ENCODE measurements at places on chromosomes 4 and X. TPM values are rescaled to one million over a fixed set of nuclear protein-coding genes. Genes with fewer than 3 reads are reported as not detected.

- H3K4me3 ChIP-seq, result no peak overlapping the region
- no peak overlapping the region for H3K27ac ChIP-seq
- H3K4me1 ChIP-seq, result peaks cover 12% of the 10 kb centered on the region
- no peaks in the 10 kb centered on the region for H3K36me3 ChIP-seq
- no peaks in the 10 kb centered on the region for H3K27me3 ChIP-seq
- no peak for DNase-seq
Observed at GRCh38 chrX:39815631-39816030, 282.1 kb downstream of the BCOR start.

The HERC5 gene
- total RNA-seq, result 0.91 TPM

GRCh38 chrX:132411310-132411977 lies 77.4 kb downstream of the MBNL3 start:
- H3K4me1 ChIP-seq, result no peaks in the 10 kb centered on the region
- no peak overlapping the region for H3K27ac ChIP-seq
- no peaks in the 10 kb centered on the region for H3K27me3 ChIP-seq
- no peak overlapping the region for H3K4me3 ChIP-seq

DNA sequence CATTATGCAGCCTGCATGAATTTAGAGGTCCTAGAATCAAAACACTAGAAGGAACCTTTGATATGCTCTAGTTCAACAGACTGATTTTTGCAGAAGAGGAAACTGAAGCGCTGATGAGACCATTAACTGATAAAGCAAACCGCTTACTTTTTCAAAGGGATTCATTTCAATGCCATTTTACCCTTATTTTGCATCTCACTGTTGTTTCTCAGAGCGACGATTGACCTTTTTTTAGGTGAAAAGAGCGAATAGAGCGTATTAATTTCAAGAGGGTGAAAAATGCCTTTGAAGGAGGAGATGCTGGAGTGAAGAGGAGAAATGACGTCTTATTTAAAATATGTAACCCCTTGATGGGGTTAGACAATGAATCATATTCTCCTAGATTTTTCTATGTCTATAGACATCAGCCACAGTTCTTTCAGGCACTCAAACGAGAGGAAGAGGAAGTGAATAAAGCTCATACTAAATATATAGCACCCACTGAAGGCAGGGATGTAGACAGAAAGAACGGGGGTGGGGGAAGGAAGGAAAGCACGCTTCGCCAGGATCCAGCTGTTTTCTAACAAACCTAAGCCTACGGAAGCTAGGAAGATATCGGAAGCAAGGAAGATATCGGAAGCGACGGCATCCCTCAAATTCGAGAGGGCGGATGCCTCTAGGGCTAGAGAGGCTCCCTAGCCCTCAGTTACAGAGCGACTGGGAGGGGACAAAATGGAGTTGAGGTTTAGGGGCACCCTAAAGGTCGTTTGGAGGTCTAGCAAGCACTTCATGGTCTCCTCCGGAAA lies 848 bp downstream of the ACSL4 start:
- H3K4me1 ChIP-seq, result peaks cover 30% of the 10 kb centered on the region
- peak overlapping the region; percentile 89 for H3K27ac ChIP-seq
- H3K4me3 ChIP-seq, result peak overlapping the region; percentile 48
- peak; percentile 62 for DNase-seq
- H3K36me3 ChIP-seq, result no peaks in the 10 kb centered on the region

The TCEAL5 gene
- not detected for total RNA-seq

DNA sequence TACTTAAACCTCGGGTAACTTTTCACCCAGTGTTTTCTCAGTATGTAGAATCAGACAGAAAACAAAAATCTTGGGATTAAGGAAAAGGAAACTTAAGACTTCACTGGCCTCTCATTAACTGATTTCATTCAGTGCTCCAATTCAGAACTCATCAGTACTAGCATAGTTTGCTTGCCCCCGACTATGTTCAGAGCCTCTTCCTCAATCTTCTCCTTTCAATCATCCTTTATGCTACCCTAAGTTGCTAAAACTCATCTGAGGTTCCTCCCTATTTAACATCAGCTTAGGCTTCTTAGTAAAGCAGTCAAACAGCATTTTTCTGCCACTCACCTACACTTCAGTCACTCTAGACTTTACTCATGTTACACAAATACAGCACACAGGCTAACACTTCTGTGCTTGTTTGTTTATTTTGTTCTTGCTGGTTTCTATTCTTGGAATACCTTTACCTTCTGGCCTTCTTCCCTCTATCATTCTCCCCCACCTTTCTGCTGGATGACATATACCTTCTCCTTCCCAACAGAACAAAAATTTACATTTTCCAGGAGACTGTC lies 163.0 kb upstream of the TLL1 start:
- H3K4me3 ChIP-seq, result no peak overlapping the region
- no peaks in the 10 kb centered on the region for H3K36me3 ChIP-seq
- H3K27ac ChIP-seq, result no peak overlapping the region
- no peaks in the 10 kb centered on the region for H3K27me3 ChIP-seq

The MAGEB6 gene
- not detected for total RNA-seq

GRCh38 chr4:42498040-42498439 lies 100.8 kb downstream of the SHISA3 start:
- DNase-seq, result no peak
- no peak overlapping the region for H3K27ac ChIP-seq
- H3K27me3 ChIP-seq, result no peaks in the 10 kb centered on the region
- no peaks in the 10 kb centered on the region for H3K36me3 ChIP-seq
- no peaks in the 10 kb centered on the region for H3K4me1 ChIP-seq

DNA sequence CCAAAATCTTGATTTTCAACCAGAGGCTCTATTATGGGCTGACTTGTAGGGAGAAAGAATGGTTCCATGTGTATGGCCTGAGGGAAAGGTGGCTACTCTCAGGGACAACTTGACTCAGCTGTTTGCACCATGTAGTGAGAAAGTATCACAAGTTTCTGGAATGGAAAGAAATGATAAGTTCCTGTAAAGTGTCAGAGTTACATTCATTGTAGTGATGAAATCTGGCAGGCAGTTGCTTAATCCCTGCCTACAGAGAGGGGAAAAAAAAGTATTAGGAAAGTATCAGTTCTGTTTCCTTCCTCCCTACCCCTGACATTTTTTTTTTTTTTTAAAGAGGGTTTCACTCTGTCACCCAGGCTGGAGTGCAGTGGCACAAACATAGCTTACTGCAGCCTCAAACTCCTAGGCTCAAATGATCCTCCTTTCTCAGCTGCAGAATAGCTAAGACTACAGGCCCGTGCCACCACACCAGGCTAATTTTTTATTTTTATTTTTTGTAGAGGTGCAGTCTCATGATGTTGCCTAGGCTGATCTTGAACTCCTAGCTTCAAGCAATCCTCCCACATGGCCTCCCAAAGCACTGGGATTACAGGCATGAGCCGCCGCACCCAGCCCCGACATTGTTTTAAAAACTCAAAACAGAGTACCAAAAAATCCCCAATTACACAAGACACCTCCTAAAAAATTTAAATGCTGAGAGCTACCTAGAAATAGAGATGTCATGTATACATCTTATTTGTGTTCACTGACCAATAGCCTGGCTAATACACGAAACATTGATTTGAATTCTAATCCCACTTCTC lies 4.8 kb upstream of the FBXL5 start:
- DNase-seq, result peak; percentile 24
- no peak overlapping the region for H3K27ac ChIP-seq
- H3K27me3 ChIP-seq, result no peaks in the 10 kb centered on the region
- H3K36me3 ChIP-seq, result no peaks in the 10 kb centered on the region

DNA sequence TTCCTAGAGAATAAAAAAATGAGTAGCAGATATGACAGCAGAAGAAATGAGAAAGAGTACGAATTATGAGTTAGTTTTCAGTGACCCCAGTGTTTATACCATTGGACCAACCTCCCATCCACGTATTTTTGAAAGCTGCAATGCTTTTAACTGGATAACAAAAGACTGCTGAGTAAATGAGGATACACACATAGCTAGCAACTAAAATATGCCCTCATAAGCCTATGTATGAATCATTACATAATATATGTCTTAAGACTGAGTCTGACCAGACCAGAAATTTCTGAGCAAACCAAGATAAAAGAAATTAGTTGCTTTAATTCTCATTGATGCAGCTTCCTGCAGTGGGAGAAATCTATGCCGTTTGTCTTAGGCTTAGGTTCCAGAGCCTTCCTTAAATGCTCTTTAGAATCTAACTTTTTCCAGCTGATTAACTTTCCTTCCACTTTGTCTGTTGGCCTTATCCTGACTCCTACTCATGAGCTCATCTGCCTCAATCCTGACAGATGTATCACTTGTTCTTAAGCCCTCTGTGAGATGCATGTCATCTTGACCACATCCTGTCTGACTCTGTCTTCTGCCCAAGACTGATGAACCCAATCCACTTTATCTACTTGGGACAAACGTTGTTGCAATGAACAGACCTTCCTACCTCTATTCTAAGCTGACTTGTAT lies 301.4 kb upstream of the AADAT start:
- H3K27ac ChIP-seq, result no peak overlapping the region
- H3K4me1 ChIP-seq, result no peaks in the 10 kb centered on the region
- DNase-seq, result no peak
- H3K36me3 ChIP-seq, result no peaks in the 10 kb centered on the region
- H3K27me3 ChIP-seq, result no peaks in the 10 kb centered on the region

The DGKK gene
- not detected for total RNA-seq

DNA sequence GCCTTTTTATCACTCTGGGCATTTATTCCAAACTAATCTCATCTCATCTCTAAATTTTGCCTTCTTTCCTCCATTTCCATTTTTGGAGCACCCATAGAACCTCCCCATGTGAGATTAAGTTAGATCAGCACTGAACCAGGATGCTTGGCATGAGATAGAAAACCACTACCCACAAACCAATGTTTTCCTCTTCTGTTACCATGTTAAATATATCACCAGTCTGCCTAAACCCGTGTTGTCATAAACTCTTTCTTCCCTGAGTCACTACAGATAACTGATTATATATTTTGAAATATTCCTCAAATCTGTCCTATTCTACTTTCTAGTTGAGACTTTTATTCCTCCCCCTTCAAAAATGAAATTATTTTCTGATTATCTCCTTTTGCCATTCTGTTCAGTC lies 37.6 kb downstream of the GABRB1 start:
- H3K36me3 ChIP-seq, result no peaks in the 10 kb centered on the region
- peaks cover 18% of the 10 kb centered on the region for H3K4me1 ChIP-seq
- H3K4me3 ChIP-seq, result no peak overlapping the region
- no peak overlapping the region for H3K27ac ChIP-seq

- H3K36me3 ChIP-seq, result no peaks in the 10 kb centered on the region
- no peak overlapping the region for H3K27ac ChIP-seq
- DNase-seq, result no peak
- no peak overlapping the region for H3K4me3 ChIP-seq
Observed at GRCh38 chrX:257681-258289, 23.4 kb upstream of the PLCXD1 start.

- H3K27ac ChIP-seq, result peak overlapping the region; percentile 39
- peaks cover 19% of the 10 kb centered on the region for H3K4me1 ChIP-seq
- H3K36me3 ChIP-seq, result no peaks in the 10 kb centered on the region
- DNase-seq, result peak; percentile 90
- H3K27me3 ChIP-seq, result no peaks in the 10 kb centered on the region
Observed at GRCh38 chr4:124060261-124060918, 652.1 kb downstream of the ANKRD50 start.

GRCh38 chrX:24002167-24002566 lies 24.8 kb downstream of the KLHL15 start:
- no peak overlapping the region for H3K27ac ChIP-seq
- no peak for DNase-seq
- H3K27me3 ChIP-seq, result no peaks in the 10 kb centered on the region
- H3K4me3 ChIP-seq, result no peak overlapping the region
- H3K4me1 ChIP-seq, result no peaks in the 10 kb centered on the region
- H3K36me3 ChIP-seq, result no peaks in the 10 kb centered on the region

DNA sequence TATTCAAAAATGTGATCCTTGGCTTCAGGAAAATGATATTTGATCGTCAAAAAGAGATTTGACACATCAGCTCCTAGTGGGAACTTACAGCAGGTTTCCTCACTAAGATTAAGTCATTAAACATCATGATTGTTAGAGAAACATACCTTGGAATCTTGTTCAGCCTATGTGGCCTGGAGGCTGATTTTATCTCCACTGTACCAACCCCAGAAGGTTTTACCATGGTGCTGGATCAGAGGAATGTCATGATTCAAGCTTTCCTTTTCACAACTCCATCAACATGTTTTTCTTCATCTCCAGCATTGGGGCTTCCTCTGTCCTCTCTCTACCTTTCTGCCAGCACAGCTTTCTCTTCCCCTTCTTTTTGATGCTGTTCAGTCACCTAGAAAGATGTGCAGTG lies 68.4 kb upstream of the MID1IP1 start:
- no peaks in the 10 kb centered on the region for H3K27me3 ChIP-seq
- no peaks in the 10 kb centered on the region for H3K4me1 ChIP-seq
- no peak overlapping the region for H3K27ac ChIP-seq
- no peaks in the 10 kb centered on the region for H3K36me3 ChIP-seq

The KLHL4 gene
- 19.3 TPM for total RNA-seq

- H3K27me3 ChIP-seq, result no peaks in the 10 kb centered on the region
- H3K4me1 ChIP-seq, result peaks cover 27% of the 10 kb centered on the region
- no peak overlapping the region for H3K27ac ChIP-seq
- H3K4me3 ChIP-seq, result no peak overlapping the region
Observed at GRCh38 chr4:139973015-139973414, 181.0 kb downstream of the MAML3 start.

The TCEAL2 gene
- total RNA-seq, result not detected

The FHIP1A gene
- total RNA-seq, result 2.2 TPM

DNA sequence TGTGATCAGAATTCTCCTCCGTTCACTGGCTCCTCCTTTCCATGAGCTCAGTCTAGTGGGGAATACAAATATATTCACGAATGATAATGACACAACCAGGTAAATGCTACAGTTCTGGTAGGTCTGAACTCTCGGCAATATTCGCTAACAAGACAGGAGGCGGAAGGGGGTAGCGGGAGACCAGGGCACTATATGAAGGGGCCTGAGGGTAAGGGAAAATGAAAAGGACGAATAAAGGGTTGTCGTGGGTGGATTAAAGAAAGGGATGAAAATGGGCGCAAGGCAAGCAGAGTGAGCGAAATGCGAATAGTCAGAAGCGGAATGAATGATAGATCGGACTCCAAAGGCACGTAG lies 743 bp downstream of the NKAP start:
- no peaks in the 10 kb centered on the region for H3K27me3 ChIP-seq
- DNase-seq, result no peak
- peaks cover 10% of the 10 kb centered on the region for H3K4me1 ChIP-seq
- no peaks in the 10 kb centered on the region for H3K36me3 ChIP-seq

GRCh38 chr4:25552580-25553271 lies 102.9 kb upstream of the SLC34A2 start:
- no peaks in the 10 kb centered on the region for H3K4me1 ChIP-seq
- DNase-seq, result peak; percentile 20
- H3K27me3 ChIP-seq, result no peaks in the 10 kb centered on the region
- H3K36me3 ChIP-seq, result no peaks in the 10 kb centered on the region
- H3K27ac ChIP-seq, result no peak overlapping the region
- no peak overlapping the region for H3K4me3 ChIP-seq

The TMEM47 gene
- 22.2 TPM for total RNA-seq

The ADGRG2 gene
- total RNA-seq, result not detected

The LRP2BP gene
- total RNA-seq, result 0.32 TPM
